ENCODE measurements at places on chromosomes 7 and 10.

GRCh38 chr7:107631588-107632491 is 28.8 kb upstream of the SLC26A4 start:
- DNase-seq, result no peak

DNA sequence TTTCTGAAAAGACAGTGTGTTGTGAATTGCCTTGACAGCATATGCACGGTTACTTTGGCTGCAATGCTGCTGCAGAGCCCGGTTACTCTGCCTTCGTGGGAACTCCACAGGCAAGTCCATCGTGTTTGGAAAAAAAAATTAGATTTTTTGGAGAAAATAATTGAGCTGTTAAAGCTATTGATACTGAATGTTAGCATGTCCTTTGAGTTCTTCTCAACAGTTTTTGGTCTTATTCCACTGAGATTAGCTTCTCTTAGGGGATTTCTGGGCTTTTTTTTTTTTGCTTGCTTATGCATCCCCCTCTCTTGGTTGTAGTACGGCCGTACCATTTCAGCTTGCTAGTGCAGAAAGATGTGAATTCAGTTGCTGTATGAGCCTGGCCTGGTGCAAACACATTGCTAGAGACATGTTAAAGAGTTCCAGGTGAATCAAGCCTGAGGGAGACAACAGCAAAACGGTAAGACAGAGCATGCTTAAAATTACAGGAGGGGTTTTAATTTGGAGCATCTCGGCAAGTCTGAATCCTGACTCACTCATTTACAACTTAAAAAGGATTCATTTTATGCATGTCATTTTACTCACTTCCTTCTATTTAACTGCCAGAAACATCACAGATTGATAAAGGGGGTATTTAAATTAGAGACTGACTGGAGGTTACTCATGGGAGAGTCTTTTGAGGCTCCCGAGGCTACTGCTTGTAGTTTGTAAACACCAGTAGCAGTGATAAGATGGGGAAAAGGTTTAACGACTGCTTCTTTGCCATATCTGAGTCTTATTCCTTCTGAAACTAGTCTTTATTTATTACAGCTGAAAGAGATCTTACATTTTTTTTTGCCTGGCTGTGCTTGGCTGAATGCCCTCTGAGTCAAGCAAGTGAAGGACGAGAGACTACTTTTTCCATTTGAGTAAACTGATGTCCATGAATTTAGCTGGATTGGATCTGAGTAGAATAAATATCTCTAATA is 113.7 kb downstream of the CDK14 start:
- no peak for DNase-seq

- DNase-seq, result no peak
These were observed 342.3 kb upstream of the SEMA3D start for GRCh38 chr7:85529201-85529600.

DNA sequence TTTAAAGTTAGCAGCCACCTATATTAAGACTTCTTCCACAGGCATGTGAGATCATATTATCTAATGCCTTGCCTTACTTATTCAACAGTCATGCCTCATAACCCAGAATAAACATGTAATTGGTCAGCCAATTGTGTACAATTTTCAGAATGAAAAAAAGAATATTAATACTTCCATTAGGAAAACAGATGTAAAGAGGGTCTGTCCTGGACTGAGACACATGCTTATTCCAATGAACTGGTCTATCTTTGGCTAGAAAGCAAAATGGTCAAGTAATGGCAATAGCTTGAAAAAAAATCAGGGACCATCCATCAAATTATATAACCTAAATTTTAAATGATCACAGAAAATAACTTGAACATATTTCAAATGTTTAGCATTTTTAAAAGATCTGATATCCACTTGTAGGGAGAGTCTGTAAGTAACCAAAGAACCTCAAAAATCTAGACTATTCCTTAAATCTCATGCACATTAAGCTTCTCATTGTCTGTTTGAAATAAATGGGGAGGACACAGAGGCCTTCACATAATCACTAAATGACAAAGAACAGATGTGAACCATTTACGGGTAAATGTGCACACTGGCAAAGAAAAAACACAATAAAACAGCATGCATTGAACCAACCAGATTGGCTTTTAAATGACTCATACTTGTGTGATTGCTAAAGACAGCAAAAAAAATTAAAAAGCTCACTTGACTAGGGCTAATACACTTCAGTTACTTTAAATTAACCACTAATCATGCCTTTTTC is 568.8 kb upstream of the PCDH15 start:
- DNase-seq, result no peak

DNA sequence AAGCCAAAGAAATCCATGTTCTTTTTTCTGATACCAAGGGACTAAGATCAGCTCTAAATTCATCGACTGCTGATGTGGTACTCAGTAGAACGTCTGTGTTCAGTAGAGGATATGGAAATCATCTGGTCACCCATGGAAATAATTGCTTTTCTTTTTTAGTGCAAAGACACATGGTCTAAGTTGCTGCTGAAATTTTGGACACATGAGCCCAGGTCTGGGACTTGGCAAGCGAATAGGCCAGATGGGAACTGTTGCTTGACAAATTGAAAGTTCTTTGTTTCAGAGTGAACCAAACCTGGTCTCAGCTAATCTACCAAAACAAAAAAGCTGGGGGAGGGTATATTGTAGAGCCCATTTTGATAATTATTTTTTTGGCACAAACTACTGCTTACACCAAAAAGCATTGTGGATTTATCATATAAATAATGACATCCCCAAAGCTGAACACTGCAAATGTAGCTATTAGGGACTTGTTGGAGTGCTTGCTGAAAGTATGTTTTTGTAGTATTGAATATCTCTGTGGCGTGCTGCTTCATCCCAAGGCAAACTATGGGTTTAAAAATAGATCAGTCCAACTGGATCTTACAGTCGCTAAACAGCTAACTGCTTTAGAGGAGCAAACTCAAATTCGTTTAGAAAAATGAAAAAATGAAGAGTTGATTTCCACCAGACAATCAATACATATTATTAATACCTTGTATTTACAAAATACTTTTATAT is 144.7 kb downstream of the TRIL start:
- DNase-seq, result no peak

- no peak for DNase-seq
These were observed 470.9 kb downstream of the SDK1 start for GRCh38 chr7:3771906-3772305.

GRCh38 chr7:1665549-1666316 is 4.3 kb upstream of the ELFN1 start:
- peak; percentile 16 for DNase-seq

DNA sequence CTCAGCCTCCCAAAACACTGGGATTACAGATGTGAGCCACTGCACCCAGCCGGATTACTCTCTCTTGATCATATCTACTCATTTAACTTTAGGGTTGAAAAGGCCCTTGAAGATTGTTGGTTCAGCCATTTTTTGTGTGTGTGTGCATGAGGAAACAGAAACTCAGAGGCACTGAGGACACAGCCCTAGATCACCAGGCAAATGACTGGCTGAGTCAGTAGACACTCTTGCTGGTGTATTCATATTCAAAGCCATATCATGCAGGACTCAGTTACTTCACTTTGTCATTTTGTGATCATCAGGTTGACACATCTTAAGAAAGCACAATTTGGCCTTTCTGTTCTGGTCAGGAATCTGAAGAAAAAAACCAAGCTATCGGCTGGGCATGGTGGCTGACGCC is 253.4 kb downstream of the TRIL start:
- DNase-seq, result no peak

- no peak for DNase-seq
These were observed 559.9 kb downstream of the INHBA start for GRCh38 chr7:41142904-41143473.

DNA sequence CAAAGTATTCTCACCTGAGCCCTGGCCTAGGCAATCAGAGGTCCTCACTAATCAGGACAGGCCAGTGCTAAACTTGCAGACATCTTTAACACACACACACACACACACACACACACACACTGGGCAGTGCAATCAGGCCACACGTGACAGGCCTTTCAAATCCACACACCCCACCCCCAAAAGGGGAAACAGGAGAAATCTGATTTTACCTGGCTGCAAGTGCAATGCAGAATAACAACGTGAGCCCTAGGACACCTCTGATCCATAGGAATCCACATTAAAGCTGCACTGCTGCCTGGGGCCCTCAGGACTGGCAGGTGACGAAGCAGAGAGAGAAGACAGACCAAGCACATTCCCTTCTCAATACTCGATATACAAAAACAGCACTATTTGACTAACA is 218.9 kb downstream of the FAM107B start:
- no peak for DNase-seq

DNA sequence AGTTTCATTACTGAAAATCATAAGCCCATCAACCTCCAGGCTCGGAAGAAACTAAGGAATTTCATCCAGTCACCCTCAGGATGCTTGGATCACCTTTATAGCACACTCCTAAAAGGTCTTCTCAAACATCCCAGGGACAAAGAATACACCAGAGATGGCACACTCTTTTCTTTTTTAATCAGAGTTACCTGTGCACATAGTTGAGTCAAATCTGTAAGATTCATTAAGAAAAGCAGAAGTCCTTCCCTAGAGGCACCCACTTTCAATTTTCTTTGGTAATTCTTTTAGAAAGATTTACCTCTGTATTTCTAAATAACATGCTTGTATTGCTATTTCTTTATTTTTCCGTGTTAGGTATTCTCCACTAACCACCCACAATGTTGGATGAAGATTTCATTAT is 50.6 kb upstream of the IL6 start:
- DNase-seq, result no peak

- DNase-seq, result peak; percentile 92
These were observed 17.4 kb downstream of the PSPH start for GRCh38 chr7:56033671-56034432.

DNA sequence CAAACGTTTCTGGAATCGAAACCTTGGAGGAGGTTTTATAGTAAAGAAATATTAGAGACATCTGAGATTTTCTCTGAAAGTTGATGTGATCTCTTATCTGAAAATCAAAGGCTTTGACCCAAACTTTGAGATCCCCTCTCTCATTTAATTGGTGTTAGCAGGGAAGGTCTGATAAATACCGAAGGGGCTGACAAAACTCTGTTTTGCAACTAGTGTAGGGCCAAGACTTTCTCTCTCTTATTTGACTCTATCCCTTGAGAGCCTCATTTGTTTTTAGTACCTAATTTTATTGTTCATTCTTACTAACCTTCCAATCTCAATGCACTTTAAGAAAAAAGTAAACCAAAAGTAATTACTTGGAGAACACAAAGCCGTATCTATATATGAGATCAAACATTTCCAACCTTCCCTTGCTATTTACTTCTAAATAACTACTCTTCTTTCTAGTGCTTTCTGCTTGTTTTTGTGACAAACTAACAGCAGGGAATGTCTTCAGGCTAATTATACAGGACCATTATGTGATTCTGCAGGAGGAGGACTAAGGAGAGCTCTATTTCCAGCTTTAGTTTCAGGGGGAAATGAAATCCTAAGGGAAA is 33.4 kb upstream of the NPVF start:
- no peak for DNase-seq

DNA sequence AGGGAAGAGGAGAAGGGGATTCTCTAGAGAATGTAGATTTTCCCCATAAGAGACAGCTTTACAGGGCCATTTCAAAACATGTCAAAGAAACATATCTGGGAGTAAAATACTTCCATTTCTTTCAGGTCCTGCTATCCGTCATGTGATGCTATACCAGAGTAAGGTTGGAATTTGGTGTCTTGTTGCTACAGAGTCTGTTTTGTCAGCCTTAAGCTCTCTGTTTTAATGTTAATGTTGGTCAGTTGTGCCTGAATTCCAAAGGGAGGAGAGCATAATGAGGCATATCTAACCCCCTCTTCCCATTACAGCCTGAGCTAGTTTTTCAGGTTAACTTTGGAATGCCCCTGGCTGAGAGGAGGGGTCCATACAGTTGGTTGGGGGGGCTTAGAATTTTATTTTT is 94.7 kb upstream of the CCDC71L start:
- no peak for DNase-seq

GRCh38 chr10:101840102-101840684 is 3.4 kb downstream of the KCNIP2 start:
- DNase-seq, result no peak

DNA sequence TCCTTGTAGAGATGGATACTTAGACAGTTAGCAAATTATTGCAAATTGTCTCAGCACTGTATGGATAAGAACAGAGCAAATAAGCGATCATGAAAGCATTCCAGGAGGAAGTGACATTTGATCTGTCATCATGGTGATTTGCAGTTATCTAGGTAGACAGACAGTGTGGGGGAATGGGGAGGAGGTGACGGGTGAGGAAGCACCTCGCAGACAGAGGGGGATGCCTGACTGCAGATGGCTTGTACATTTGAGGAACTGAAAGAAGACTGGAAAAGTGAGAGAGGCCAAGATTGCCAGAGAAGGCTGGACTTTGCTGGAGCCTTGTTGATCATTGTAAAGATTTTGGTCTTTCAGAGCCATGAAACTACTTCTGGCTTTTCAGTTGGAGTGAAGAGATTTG is 318.2 kb upstream of the CELF2 start:
- no peak for DNase-seq

DNA sequence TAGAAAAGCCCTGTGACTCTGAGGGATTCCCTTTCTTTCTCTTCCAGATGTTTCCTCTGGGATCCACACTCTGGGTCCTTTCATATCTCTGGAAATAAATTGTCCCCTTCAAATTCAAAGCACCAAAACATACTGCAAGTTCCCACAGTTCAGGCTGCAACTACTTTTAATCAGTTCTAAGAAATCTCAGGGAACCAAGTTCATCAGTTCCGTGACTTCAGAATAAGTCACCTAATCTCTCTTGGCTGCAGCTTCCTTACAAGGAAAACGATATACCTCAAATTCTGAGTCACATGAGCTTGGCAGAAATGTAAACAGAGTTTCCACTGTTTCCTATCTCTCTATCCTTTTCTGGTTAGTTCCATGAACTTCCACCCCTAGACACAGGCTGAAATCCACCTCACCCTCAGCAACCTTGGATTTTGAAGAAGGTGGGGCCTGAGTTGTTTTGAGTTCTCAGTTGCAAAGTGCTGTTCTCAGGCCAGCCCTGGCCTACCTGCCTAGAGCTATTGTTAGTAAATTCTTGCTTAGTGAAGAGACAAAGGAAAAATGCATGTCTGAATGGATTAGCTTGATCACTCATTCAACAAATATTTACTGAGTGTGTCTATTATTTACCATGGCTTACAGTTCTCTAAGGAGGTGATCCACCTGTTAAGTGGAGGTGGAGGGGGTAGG is 59.3 kb upstream of the IL6 start:
- no peak for DNase-seq

GRCh38 chr10:101046332-101047238 is 15.2 kb upstream of the KAZALD1 start:
- DNase-seq, result no peak

GRCh38 chr10:49174926-49175500 is 13.2 kb downstream of the TMEM273 start:
- DNase-seq, result no peak

Measured in NCI-H345 (cell line).